GM06990 (cell line): ENCODE measurements at places on chromosomes 3 and 15.
A peak's percentile ranks its signal among the peaks of the same experiment; 100 is the strongest.

DNA sequence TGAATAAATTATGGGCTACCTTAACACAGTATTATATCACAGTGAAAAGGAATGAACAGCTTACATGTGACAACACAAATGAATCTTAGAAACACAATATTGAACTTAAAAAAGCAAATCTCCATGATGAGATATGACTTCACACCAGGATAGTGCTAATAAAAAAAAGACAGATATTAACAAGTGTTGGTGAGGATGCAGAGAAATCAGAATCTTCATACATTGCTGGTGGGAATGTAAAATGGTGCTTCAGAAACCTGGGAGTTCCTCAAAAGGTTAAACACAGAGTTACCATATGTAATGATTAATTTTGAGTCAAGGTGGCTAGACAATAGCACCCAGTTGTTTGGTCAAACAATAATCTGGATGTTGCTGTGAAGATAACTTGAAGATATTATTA is 51.4 kb downstream of the HSPBAP1 start:
- no peak for DNase-seq

DNA sequence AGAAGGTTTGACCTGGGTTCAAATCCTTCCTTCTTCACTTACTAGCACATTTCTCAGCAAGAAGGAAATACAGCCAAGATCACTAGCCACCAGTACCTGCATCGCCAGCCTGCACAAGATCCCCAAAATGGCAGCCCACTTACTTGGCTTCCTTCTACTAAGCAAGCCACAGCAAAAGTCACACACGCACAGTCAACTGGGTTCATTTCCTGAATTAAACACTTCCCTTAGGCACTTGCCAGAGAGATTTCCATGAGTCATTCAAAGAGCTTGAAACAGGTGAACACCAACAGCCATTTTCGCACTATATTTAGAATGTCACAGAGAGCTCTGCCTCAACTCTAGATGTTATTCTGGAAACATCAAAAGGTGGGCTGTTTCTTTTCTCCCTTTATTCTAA is 42.6 kb downstream of the MGLL start:
- DNase-seq: no peak

DNA sequence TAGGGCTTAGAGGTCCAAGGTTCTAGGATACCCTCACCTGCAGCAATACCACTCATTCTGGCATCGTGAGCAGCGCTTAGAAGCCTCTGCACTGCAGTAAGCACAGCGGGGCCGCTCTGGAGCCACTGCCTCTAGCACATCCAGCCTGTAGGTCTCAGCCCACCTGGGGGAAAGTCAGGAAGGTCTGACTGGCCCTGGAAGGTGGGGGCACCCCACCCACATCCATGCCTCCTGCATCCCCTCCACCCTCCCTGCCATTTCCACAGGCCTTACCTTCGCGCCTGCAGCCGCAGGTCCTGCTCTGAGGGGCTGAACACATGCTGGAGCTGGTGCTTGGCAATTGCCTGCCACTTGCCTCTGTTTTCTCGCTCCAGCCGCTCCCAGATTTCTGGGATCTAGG is 901 bp upstream of the RASSF1 start:
- no peak for DNase-seq

GRCh38 chr3:157471064-157471463 is 32.2 kb downstream of the VEPH1 start:
- no peak for DNase-seq

GRCh38 chr3:112373476-112373875 is 40.5 kb downstream of the CD200 start:
- DNase-seq: no peak

GRCh38 chr3:69081583-69082262 is 1.6 kb upstream of the UBA3 start:
- DNase-seq: no peak

GRCh38 chr3:115082260-115082659 is 64.8 kb downstream of the ZBTB20 start:
- DNase-seq: no peak

DNA sequence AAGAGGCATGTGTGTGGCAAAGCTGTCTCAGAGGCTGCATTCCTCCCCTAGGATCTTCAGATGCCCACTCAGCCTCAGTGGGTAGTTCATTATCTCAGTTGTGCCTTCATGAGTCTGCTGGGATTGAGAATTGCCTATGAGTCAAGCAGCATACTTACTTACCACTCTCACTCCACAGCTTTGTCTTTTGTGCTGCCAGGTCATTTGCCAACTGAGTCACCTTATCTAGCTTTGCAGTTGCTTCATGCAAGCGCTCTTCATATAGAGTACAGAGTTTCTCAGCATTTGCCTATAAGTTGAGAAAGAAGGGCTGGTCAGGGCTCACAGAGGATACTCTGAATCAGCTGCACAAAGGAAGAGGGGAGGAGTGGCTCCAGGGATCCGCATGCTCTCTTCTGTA is 89.5 kb downstream of the MYH15 start:
- DNase-seq: no peak

DNA sequence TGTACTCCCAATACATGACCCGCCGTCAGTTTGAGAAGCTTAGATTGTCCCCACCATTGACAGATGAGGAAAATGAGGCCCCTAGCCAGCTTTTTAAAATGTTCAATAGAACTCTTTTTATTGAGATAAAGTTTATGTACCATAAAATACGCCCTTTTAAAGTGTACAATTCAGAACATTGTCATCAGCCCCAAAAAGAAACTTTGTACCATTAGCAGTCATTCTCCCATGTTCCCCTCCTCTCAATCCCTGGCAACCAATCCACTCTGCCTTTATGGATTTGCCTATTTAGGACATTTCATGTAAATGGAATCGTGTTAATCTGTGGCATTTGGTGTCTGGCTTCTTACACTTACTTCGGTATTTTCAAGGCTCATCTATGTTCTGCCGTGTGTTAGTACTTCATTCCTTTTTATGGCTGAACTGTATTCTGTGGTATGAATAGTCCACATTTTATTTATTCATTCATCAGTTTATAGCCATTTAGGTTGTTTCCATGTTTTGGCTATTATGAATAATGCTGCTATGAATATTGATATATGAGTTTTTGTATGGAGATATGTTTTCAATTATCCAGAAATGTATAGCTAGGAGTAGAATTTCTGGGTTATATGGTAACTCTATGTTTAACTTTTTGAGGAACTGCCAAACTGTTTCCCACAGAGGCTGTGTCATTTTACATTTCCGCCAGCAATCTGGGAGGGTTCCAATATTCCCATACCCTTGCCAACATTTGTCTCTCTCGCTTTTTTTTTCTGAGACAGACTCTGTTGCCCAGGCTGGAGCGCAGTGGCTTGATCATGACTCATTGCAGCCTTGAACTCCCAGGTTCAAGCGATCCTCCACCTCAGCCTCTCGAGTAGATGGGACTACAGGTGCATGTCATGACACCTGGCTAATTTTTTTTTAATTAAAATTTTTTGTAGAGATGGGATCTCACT is 15.3 kb upstream of the PTPN23 start:
- no peak for DNase-seq

GRCh38 chr3:147987549-147987948 is 578.4 kb downstream of the ZIC1 start:
- no peak for DNase-seq

- no peak for DNase-seq
Measured at GRCh38 chr3:117756563-117756962, 1047.0 kb downstream of the TUSC7 start.

DNA sequence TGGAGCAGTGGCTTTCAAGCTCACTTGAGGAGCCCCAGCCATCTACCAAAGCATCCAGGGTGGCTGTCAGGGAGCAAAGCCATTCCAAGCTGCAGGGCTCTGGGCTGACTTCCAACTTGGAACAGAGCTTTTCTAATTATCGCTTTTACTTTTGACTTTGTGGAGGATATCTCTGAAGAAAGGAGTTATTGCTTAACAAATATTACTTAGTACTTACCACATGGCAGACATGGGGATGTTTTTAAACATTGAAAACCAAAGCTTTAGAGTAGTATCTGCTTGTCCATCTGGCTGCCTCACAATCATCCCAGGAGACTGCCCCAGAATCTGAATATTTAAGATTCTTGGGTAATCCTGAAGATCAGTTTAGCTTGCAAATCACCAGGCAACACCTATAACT is 8.9 kb downstream of the TAGLN3 start:
- DNase-seq: no peak

- no peak for DNase-seq
Measured at GRCh38 chr3:119292666-119293065, 1.5 kb upstream of the ARHGAP31 start.

- DNase-seq: no peak
Measured at GRCh38 chr15:81174125-81174791, 22.4 kb upstream of the IL16 start.

GRCh38 chr3:127174284-127174683 is 18.6 kb upstream of the PRR23E start:
- no peak for DNase-seq

- no peak for DNase-seq
Measured at GRCh38 chr15:87850916-87851315, 405.6 kb downstream of the NTRK3 start.

- DNase-seq: no peak
Measured at GRCh38 chr3:11477407-11477911, 166.3 kb downstream of the VGLL4 start.

DNA sequence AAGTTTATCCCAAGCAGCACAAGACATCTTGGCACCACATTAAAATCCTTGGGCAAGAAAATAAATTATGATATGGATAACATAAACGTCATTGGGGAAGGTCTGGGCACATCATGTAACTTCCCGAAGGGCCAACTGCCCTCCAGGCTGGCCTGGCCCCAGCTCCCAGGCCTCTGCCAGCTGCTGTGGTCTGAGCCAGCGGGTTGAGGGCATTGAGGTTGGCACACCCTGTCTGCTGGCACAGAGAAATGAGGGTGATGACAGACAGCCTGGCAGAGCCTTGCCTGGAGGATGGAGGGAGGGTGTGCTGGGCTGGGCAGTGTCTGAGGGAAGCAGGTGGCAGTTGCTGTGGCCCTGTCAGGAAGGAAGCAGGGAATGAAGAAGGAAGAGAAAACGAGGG is 3.3 kb upstream of the RBSN start:
- no peak for DNase-seq

GRCh38 chr3:156189927-156190326 is 69.5 kb downstream of the KCNAB1 start:
- DNase-seq: no peak

GRCh38 chr3:126417981-126418530 is 23.3 kb downstream of the CFAP100 start:
- DNase-seq: no peak

GRCh38 chr3:112038863-112039262 is 4.3 kb downstream of the TMPRSS7 start:
- DNase-seq: no peak

- DNase-seq: no peak
Measured at GRCh38 chr15:93139436-93139835, 50.4 kb upstream of the RGMA start.

DNA sequence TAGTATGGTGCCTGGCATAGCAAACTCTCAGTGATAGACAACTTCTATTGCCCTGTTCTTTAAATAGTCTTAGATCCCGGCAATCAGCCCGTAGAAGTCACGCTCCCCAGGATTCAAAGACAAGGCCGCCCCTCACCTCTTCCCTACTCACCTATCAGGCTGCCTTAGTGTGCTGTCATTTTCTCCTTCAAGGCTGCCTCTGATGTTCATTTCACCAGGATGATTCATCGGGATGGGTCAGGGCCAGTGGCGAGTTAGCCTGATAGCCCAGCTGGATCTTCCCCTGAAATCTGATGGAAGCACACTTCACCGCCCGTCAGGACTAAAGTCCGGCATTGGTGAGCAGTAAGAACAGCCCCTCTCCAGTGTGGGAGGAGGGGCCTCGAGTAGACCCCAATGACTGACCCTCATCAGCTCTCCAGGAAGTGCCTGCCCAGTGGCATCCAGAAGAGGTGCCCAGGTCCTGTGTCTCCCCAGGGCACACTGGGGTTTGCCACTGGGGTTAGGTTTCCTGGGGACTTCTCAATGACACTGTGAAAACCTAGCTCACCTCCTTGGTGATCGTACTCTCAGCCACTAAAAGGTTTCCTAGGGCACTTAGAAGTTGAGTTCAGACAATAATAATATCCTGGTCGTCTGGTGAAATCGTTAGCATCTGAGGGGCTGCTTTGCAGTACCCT is 37.5 kb downstream of the TPM1 start:
- DNase-seq: no peak

- DNase-seq: no peak
Measured at GRCh38 chr15:54772663-54773062, 424.1 kb downstream of the RSL24D1 start.

- DNase-seq: no peak
Measured at GRCh38 chr3:175484666-175485065, 625.5 kb downstream of the NAALADL2 start.

GRCh38 chr3:16472593-16472992 is 40.9 kb downstream of the RFTN1 start:
- DNase-seq: no peak

GRCh38 chr3:42503251-42503924 is 945 bp downstream of the VIPR1 start:
- DNase-seq: no peak

GRCh38 chr3:59380146-59380545 is 330.3 kb upstream of the CFAP20DC start:
- DNase-seq: no peak

- DNase-seq: no peak
Measured at GRCh38 chr3:8320711-8321458, 180.7 kb upstream of the LMCD1 start.

DNA sequence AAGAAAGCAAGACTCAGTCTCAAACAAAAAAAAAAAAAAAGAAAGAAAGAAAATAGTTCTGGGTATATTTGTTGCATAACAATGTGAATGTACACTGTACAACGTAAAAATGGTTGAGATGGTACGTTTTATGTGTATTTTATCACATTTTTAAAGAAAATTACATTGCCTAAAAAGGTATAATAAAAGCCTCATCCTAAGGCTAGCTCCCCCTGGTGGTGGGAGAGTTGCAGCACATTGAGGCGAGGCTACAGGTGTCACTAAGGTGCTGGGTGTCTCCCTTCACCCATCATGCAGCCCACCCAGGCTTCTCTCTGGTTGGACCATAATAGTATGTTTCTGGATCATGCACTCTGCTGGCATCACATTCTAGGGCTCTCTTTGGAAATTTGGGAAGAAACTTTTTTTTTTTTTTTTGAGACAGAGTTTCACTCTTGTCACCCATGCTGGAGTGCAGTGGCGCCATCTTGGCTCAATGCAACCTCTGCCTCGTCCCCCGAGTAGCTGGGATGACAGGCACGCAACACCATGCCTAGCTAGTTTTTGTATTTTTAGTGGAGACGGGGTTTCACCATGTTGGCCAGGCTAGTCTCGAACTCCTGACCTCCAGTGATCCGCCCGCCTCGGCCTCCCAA is 12.4 kb upstream of the RAB11A start:
- peak; percentile 45 for DNase-seq
